Stimulated activated CD4-positive, alpha-beta T cell treated with anti-CD3 and anti-CD28 coated beads, Interleukin-4, amount 100 ng/mL, for 4 hours (primary cell): ENCODE measurements at places on chromosomes 4 and X.

DNA sequence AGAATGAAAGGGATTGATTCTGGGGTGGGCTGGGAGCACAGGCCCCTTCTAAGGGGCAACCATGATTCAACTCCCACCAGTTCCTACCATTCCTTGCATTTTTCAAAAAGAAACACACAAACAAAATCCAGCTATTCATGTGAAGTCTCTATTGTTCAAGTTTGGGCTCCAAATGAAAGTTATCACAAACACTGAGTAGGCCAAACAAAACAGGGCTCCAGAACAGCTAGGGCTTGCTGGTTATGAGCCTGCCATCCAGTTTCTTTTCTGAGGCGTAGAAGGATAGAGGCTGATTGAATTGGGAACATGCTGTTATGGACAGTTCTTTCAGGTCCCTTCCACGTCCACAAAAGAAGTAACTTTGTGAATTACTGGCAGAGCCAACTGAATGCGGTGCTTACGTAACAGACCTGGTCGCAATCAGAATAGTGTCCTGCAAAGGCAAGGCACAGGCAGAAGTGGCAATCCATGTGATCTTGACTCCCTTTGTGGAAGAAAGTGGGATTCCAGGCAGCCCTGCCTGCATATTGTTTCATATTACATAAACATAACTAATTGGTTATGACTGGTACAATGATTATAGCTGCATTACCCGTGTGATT, 244.5 kb downstream of the SCFD2 start:
- no peak for DNase-seq

GRCh38 chr4:122514671-122515070, 58.1 kb upstream of the IL2 start:
- no peak for DNase-seq

GRCh38 chrX:128458888-128459287, 406.7 kb upstream of the ACTRT1 start:
- DNase-seq, result no peak

GRCh38 chr4:66653937-66654336, 891.4 kb downstream of the CENPC start:
- DNase-seq, result no peak
